ENCODE measurements at places on chromosomes 2 and 18.

GRCh38 chr2:23347471-23348092 lies 37.4 kb upstream of the KLHL29 start:
- DNase-seq, result no peak

- no peak for DNase-seq
Measured at GRCh38 chr2:46202987-46203386, 94.2 kb upstream of the EPAS1 start.

GRCh38 chr2:95056461-95057459 lies 31.3 kb downstream of the MAL start:
- no peak for DNase-seq

GRCh38 chr18:48914581-48915251 lies 36.0 kb downstream of the SMAD7 start:
- DNase-seq, result no peak

DNA sequence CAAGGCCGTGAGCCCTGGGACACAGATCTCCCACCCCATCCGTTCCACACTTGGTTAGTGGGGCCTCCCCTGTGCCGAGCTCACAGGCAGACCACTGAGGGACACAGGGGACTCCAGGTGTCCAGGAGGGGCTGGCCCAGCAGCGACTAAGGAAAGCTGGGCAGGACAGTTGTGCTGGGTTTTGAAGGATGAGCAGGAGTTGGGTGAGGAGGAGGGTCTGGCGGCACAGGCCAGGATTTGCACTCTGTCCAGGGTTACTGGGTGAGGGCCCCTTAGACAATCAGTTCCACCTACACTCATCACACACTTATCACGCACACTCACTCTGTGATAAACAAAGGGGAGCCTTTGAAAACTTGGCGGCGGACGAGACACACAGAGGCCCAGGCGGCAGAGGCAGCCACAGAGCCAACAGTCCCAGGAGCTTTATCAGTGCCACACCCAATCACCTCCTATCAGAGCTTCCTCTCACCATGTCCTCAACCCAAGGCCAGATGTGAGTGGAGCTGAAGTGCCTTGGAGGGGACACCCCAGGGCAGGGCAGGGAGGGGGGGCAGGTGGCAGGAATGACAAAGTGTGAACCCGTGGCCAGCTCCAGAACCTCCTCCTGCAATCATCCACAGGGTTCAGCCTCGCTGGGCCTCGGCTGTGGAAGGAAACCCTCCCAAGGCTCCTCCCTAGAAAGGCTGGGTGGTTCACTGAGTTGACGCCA lies 26.6 kb downstream of the BIN1 start:
- DNase-seq, result no peak

- no peak for DNase-seq
Measured at GRCh38 chr2:14557916-14558315, 74.6 kb upstream of the LRATD1 start.

GRCh38 chr18:29176681-29177080 lies 999.8 kb upstream of the CDH2 start:
- no peak for DNase-seq

DNA sequence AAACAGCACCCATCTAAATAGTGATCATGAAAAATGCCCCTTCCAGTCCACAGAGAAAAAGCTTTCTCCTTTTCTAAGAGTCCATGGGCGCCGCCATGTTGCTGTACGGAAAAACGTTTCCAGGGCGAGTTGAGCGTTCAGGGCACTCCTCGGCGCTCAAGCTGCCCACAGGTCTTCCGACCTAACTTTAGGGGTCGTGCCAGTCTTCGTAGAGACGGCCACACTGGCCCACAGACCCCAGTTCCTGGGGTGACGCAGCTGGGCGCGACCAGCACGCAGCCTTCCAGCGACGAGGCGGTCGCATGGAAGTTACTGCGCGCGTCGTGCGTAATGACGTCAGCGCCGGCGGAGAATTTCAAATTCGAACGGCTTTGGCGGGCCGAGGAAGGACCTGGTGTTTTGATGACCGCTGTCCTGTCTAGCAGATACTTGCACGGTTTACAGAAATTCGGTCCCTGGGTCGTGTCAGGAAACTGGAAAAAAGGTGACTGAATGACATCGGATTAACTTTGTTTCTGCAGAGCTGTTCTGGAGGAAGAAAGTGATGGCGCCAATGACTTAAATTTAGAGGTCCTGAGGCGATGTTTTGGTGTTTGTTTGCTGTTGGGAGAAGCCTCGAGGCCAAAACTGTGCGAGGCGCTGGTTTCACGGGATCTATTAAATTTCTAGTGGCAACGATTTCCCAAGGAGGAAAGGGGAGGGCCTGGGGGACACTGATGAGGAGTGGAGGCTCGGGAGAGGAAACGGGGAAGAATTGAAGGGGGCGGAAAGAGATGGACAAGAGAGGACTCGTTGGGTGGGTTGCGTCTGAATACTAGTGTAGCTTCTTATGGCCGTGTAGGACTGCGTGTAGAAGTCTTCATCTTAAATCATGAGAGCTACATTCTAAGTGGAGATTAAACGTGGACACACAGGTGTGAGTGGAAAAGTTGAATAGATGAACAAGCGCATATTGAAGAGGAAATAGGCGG lies at the start of the genes METTL4 and NDC80:
METTL4 (minus strand) TSS at position 306 of the 971 bp plus-strand sequence. CDS start 4,289 bp downstream, outside the sequence.
NDC80 (plus strand) TSS at position 358 of the 971 bp plus-strand sequence. CDS start 1,429 bp downstream, outside the sequence.
- DNase-seq, result peak; percentile 75

DNA sequence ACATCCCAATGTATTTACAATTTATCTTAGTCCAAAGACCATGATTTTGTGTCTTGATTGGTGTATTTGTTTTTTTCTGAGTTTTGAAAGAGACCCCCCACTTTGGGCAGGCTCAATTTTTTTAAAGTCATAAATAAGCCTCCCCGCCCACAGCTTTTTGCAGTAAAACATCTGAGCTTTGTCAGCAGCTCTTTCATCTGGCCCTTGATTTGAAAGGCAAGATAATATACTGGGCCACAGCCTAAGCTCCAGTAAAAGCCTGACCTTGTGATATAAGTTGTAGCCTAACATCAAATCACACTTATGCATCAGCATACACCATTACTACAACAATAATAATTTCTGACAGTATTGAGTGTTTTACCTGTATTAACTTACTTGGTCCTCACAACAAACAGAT lies 51.3 kb upstream of the SERTAD2 start:
- DNase-seq, result no peak

GRCh38 chr2:61218817-61219170 lies 56.8 kb downstream of the C2orf74 start:
- DNase-seq, result no peak

GRCh38 chr2:2590841-2591541 lies 259.9 kb upstream of the MYT1L start:
- no peak for DNase-seq

GRCh38 chr18:76484749-76485387 lies 10.2 kb downstream of the ZNF516 start:
- DNase-seq, result no peak

DNA sequence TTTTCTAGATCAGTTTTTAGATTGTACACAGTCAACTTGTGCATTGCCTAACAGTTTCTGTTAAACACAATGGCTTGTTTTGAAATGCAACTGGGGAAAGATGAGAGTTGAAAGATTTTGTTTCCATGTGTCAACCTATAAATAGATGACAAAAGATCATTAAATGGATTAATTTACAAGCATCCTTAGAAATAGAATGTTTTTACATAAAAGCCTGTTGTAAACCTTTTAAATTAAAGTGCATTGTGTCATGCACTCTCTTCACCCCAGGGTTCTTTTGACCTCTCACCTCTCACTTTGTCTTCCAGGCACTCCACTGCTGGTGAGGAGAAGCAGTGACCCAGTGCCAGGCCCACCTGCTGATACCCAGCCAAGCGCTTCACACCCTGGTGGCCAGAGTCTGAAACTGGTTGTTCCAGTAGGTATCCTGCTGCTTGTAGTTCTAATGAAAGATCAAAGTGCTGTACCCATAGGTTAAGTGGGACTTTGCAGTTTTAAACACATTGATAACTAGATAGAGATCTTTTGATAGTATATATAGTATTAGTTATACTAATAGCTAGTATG lies 502.1 kb downstream of the PARD3B start:
- no peak for DNase-seq

GRCh38 chr18:44727291-44727690 lies 46.6 kb downstream of the SETBP1 start:
- DNase-seq, result no peak

- DNase-seq, result no peak
Measured at GRCh38 chr2:64222351-64222750, 78.1 kb upstream of the PELI1 start.

DNA sequence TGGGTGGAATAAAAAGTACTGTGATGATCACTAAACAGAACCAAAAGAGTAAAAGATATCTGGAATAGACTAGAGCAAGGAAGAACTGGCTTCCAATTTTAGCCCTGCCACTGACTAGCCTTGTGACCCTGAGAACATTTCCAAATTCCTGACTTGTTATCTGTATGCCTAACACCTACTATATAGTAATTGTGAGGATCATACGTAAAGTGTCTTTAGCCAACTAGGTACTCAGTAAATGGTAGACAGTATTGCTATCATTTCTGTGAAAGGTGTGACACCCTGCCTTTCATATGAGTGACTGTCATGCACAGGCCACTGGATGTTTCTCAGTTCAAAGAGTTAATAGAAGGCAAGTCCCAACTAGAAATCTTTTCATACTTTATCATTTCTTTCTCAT lies 29.8 kb downstream of the CYTIP start:
- no peak for DNase-seq

DNA sequence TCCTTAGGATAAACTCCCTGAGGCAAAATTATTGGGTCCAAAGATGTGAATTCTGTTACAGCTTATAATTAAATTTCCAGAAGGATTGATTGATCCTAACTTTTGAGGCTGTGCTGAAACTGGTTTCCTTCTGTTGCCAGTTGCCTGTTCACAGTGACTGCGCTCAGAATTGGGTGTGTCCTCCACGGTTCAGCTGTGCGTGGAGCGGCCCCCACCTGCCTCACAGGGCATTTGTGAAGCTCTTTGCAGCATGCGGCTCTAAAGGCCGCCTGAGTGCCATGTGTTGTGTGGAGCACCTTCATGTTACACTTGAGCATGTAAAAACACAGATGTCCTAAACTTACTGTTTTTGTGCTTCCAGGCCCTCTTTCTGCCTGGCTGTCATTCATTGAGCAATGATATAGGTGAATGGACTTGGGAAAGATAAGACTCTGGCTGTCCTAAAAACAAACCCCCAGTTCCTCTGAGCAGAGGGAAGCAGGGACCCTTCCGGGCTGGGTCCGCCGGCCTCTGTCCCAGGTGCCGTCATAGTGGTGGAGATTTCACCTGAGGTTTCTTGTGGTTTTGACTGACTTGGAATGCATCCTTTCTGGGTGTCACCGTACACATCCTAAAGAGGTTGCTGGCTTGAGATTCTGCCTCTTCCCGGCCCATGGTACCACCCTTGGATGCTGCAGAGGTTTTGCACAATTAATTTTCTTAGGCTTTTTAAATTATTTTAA lies 173.6 kb downstream of the LDLRAD4 start:
- DNase-seq, result no peak

DNA sequence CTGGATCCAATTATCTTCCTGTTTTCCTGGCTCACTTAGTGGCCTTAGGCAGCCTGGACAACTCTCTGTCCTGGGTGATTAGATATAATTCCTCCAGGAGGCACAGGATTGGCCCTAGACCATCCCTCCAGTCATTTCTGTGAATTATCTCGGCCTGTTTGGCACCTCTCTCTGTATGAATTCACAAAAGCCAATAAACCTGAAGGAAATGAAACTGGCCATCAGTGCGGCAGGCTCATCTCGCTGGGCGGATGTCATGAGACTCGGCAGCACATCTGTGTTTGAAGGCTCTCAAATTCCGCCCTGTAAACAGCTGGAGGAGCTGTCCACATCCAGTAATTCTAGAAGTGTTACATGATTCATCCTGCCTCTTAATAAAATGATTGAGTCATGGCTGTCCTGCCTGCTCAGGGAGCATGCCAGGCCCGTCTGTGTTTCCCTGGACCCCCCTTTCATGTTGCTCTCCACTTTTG lies 38.6 kb downstream of the ACOXL start:
- DNase-seq, result no peak

GRCh38 chr18:62437235-62438017 lies 85.4 kb upstream of the ZCCHC2 start:
- DNase-seq, result no peak

- DNase-seq, result no peak
Measured at GRCh38 chr2:96860065-96861029, 2.5 kb upstream of the ANKRD39 start.

DNA sequence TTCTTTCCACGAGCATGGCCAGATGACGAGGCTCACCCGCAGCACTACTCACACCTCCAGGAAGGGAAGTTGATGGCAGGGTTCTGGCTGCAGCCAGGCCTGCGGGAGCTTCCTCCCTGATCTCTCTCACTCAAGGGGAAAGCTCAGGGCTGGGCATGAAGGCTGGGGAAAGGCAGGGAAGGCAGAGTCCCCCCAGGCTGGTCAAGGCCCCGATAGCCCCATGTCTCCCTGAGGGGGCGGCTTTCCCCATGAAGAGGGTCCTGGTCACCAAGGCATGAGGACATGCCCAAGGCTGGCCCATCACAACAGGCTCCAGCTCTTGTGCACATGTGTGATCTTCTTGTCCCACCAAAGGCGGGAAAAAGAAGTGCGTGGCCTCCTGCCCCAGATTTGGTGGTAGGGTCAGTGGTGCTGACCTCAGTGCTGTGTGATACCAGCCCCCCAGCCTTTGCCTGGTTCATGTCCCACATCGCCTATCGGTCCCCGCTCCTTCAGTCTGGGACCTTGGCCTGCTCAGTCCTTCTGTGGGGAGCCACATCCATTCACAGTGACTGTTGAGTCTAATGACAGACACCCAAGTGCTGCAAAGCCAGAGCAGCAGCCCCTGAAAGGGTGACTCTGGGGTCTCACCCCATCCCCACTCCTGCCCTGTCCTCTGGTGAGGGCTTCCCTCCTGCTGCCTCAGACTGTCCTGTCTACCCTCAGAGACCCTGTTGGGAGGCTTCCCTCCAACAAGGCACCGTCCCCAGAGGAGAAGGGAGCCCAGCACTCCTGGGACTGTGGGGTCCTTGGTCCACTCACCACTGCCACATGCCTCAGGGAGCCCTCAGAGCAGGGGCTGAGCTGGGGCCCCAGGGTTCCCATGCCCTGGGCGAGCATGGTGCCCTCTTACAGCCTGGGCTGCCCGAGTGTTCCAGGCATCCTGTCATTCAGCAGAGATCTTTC lies 49.8 kb upstream of the ALPP start:
- DNase-seq, result no peak

- DNase-seq, result no peak
Measured at GRCh38 chr2:214747992-214748391, 61.5 kb downstream of the BARD1 start.

- no peak for DNase-seq
Measured at GRCh38 chr2:32960647-32961403, 14.1 kb downstream of the LTBP1 start.

- no peak for DNase-seq
Measured at GRCh38 chr2:26913606-26913998, 56.8 kb upstream of the MAPRE3 start.

- DNase-seq, result no peak
Measured at GRCh38 chr18:77098029-77098428, 34.6 kb downstream of the MBP start.

- DNase-seq, result no peak
Measured at GRCh38 chr2:240401308-240401707, 34.2 kb upstream of the GPC1 start.

GRCh38 chr2:10269711-10270610 lies 32.7 kb upstream of the HPCAL1 start:
- DNase-seq, result no peak

All from stimulated activated CD8-positive, alpha-beta memory T cell treated with anti-CD3 and anti-CD28 coated beads, Interleukin-4, amount 100 ng/mL, for 1 hour (primary cell).